Dorsolateral prefrontal cortex (tissue), 122 donors: ENCODE measurements at places on chromosomes 12 and 14.
A peak's percentile ranks its signal among the peaks of the same experiment; 100 is the strongest.

- DNase-seq = no peak
Observed at GRCh38 chr12:16756833-16757555, 151.0 kb upstream of the LMO3 start.

GRCh38 chr14:64110802-64111201 is 183.4 kb downstream of the ESR2 start:
- DNase-seq = no peak

GRCh38 chr14:100067971-100068959 is 3.0 kb downstream of the EVL start:
- DNase-seq = no peak

DNA sequence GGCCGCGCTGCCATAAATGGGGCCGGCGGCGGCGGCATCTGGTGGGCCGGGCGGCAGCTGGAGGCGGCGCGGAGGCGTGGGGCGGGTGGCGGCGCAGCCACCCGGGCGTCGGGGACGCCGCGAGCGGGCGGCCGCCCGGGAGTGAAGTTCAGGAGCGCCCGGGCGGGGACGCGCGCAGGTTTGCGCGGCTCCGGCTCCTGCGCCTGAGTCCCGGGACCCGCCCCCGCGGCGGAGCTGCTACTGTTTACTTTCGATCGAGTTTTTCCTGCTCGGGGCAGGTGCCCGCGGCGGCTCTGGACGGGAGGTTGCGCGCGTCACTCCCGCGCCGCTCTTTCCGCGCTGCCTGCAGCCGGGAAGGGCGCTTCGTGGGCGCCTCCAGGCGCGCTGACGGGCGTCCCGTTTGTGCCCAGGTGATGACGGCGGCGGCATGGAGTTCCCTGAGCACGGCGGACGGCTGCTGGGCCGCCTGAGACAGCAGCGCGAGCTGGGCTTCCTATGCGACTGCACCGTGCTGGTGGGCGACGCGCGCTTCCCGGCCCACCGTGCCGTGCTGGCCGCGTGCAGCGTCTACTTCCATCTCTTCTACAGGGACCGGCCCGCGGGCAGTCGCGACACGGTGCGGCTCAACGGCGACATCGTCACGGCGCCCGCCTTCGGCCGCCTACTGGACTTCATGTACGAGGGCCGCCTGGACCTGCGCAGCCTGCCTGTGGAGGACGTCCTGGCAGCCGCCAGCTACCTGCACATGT is at the start of gene ZBTB42:
Gene ZBTB42, plus strand, starts transcription at position 331 of the 749 bp plus-strand sequence. Its CDS starts 97 bp downstream, at position 428.
- DNase-seq = peak; percentile 38

DNA sequence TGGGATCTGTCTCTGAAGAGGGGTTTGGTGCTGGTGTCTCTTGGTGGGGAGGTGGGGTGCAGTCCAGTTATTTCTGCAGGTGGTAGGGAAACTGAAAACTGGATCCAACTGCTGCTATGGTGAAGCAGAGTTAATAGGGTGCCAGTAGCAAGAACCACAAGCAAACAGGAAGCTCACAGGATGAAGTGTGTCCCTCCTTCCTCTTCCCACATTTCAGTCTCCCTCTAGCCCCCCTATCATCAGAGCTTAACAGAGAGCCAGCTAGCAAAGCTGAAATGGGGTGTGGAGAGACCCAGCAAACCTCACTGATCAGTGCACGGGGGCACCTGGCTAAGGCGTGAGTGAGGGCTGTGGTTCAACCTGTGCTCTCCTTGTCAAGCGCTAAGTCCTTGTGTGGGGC is 69.1 kb upstream of the C12orf71 start:
- no peak for DNase-seq

GRCh38 chr12:53225635-53226424 is 6.2 kb downstream of the RARG start:
- DNase-seq = no peak

DNA sequence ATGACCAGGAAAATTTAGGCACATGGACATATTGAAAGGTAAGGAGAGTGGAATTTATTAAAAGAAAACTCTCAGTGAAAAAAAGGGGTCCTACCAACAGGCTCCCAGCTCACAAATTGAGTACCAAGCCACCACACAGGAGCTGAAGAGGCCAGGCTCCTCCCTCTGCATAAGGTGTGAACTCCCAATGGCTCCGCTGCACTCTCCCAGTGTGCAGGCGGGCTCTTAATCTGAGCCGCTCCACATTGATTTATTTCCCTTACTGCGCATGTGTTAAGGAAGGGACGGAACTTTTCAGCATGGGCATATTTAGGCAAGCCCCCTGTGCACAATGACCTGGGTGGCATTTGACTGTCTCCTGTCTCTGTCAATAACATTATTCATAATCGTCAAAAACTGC is 68.6 kb upstream of the PLEKHG7 start:
- DNase-seq = no peak

DNA sequence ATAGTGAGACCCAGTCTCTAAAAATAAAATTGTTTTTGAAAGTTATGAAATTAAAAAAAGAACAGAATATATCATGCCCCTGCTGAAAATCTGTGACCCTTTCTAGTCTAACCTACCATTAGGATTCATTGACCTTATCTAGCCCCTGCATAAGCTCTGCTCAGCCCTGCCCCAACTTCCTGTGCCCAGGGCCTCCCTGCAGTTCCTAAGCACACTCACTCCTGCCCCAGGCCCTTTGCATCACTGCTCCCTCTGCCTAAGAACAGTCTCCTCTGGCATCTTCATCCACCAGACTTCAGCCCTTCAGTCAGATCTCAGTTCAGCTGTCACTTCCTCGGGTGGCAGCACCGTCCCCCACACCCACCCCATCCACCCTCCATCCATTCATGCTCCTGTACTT is 55.4 kb downstream of the SCARB1 start:
- DNase-seq = no peak
